ENCODE measurements at places on chromosomes 6 and 20.

GRCh38 chr6:39312912-39313525 is 1.2 kb downstream of the KCNK17 start:
- no peak for DNase-seq

- DNase-seq, result no peak
These were observed 4.6 kb upstream of the PREX1 start for GRCh38 chr20:48832405-48832730.

- no peak for DNase-seq
These were observed 920 bp upstream of the WTAP start for GRCh38 chr6:159726255-159726917.

- no peak for DNase-seq
These were observed 36.3 kb upstream of the TGM2 start for GRCh38 chr20:38201356-38201755.

GRCh38 chr6:1893470-1894130 is 283.9 kb downstream of the FOXC1 start:
- no peak for DNase-seq

GRCh38 chr6:6875818-6876470 is 231.8 kb upstream of the RREB1 start:
- DNase-seq, result no peak

DNA sequence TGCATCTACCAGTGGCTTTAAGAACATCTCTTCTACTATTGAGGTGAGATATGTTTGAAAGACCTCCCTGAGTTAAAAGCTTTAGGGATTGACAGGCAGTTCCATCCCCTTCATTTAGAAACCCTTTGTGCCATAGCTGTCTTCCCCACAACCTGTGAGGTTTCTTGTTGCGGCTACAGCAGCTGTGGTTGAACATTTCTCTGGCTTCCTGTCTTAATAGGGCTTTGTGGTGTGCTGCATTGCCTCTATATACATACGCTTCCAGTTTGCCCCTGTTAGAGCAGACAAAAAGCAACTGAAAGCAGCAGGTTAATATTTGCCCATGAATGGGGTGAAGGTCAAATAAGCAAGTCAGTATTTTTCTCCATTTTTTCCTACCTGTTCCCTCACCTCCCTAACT is 210.2 kb downstream of the TMEM200A start:
- DNase-seq, result peak; percentile 31

DNA sequence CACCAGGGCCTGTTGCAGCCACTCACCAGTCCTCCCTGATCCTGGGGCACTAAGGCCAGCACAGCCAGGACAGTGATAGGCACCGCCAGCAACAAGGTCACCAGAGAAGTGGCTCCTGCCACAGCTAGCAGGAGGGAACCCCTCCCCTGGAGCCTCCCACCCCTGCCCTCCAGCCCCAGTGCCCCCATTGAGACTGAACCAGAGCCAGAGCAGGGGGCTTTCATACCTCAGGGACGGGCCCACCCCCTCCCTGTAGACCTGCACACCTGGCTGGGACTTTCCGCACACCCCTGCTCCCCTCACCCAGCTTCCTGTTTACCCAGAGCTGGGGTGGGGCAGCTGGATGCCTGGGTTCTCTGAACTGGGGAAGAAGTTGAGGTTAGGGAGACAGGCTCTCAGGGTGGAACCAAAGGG is at the start of gene LTB:
LTB (minus strand) TSS at position 195 of the 414 bp plus-strand sequence; CDS start at position 188, 7 bp downstream.
- DNase-seq, result no peak

DNA sequence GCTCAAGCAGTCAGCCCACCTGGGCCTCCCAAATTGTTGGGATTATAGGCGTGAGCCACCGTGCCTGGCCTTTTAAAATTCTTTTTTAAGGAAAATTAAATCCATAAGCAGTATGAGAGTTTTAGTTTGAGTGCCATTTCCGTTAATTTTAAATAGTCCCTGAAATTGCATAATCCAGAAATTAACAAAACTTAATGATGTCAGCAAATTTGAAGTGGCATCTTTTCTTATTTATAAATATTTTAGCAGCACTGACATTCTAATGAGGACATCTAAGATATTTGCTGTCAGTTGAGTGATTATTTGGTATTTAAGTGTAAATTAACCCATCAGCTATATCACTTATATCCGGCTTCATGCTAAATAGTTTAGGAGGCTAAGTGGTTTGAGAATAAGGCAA is 42.9 kb upstream of the FAM184A start:
- no peak for DNase-seq

DNA sequence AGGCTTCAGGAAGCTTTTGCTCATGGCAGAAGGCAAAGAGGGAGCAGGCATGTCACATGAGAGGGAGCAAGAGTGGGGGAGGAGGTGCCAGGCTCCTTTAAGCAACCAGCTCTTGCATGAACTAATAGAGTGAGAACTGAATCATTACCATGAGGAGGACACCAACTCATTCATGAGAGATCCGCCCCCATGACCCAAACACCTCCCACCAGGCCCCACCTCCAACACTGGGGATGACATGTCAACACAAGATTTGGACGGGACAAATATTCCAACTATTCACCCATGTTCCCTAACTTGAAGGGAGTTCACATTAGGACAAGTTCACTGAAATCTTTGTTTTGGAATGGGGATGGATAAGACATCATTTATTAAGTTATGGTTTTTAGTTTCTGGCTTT is 155.2 kb upstream of the ESR1 start:
- DNase-seq, result no peak

DNA sequence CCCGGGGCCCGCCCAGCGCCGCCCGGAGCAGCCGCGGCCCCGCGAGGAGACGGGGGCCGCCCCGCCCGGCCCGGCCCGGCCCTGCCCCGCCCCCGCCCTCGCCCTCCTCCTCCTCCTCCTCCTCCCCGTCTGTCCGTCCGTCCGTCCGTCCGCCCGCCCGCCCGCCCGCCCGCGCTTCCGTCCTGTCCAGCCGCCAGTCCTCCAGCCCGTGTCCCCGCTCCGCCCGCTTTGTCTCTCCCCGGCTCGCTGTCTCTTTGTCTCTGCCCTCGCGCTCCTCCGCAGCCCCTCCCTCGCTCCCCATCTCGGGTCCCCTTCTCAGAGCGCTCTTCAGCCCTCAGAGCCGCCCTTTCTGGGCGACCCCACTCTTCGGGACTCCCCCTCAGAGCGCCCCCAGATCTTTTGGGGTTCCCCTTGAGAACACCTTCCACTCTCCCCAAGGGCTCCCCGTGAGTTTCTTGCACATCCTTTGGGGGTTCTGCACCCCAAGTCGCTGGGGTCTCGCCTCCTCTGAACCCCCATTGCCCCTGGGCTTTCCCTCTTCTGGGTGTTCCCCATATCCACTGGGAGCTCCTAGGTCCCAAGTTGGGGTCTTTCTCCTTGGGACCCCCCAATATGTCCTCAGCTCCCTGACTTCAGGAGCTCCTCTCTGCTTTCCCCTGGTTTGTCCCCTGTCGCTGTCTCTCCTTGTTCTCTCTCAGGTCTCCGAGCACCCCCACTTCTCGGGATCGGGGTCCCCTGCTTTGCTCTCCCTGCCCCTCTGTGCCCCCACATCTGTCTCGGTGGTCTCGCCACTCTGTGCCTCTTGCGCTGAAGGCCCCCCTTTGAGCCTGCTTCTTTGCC is 79.5 kb upstream of the MYL9 start:
- DNase-seq, result peak; percentile 59

DNA sequence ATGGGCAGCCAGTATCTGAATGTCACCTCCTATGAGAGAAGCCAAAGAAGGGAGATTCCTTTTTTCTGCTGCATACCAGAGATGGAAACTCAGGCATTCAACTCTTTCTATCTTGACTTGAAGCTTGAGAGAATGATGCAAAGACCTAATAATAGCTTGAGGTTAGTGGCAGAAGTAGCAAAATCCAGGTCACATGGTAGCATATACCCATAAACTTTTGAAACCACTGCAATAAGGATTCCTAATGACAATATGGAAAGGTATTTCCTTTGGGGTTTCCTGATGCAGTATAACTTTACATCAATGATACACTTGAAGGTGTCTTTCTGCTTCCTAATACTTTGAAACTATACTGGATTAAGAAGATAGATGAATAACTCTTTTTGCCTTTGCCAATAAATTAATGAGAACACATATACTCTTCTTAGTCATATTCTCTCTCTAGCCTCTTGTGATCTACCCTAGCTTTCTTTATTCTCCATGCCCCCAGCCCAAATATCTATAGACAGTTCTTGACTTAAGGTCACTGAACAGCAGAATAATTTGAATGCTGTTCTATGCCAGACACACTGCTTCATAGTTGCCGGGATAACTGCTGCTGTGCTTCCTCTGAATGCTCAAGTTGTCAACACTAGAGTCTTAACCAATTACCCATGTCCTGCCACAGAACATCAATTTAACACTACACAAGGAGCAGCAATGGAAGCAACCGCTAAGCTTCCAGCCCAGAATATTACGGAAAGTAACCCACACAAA is 155.5 kb upstream of the SIM1 start:
- DNase-seq, result no peak

DNA sequence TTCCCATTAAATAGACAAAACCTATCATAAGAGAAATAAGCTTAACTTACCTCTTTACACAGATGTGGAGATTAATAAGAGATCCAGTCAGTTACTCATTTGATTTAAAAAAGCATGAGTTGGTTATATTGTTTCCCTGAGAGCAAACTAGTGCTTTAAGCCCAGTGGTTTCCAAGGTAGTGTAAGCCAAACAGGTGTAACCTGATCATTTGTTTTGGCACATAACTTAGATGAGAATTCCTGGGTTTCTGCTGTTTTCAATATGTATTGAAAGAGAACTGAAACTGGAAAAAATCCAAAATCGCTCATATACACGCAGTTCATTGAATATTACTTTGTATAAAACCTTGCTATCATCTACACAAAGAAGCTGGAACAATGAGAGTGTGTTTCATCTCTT is 30.5 kb upstream of the SMIM8 start:
- DNase-seq, result no peak

- no peak for DNase-seq
These were observed 824 bp upstream of the SCRT2 start for GRCh38 chr20:676315-676937.

GRCh38 chr20:57408131-57408530 is 16.9 kb downstream of the RBM38 start:
- no peak for DNase-seq

- DNase-seq, result no peak
These were observed 67.1 kb upstream of the DUSP22 start for GRCh38 chr6:225121-225721.

- no peak for DNase-seq
These were observed 286.8 kb downstream of the ESR1 start for GRCh38 chr6:152094276-152094675.

- DNase-seq, result peak; percentile 47
These were observed 115.6 kb downstream of the MTHFD1L start for GRCh38 chr6:150981095-150981494.

DNA sequence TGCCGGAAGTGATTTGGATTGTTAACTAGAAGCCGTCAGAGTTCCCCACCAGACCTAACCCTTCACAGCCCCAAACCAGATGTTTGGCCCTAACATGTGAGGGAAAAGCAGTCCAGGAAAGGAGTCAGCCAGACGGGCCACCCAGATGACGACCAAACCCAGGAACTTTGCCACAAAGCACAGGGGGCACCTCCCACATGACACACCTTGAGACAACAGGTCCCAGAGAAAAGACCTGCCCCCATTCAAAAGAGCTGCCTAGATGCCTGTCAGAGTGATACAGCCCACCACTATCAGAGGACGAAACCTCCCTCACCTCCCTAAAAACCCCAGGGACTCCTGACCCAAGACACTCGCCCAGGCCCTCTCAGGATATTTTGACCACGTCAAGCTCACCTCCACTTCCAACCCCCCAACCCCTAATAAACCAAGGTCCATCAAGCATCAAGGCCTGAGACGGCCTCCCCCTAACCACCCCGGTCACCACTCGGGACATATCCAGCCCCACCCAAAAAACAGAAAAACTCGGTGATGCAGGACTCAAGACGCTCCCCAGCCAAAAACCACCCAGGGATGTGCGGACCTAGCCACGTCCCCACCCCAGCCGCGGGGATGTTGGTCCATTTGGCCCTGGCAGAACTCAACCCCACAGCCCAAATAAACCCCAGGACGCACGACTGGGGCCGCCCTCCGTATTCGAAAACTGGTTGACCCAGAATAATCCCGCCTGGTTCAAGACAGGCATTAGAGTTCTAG is 662 bp downstream of the ZNF343 start:
- no peak for DNase-seq

GRCh38 chr6:169933839-169934698 is 182.6 kb downstream of the ERMARD start:
- no peak for DNase-seq

DNA sequence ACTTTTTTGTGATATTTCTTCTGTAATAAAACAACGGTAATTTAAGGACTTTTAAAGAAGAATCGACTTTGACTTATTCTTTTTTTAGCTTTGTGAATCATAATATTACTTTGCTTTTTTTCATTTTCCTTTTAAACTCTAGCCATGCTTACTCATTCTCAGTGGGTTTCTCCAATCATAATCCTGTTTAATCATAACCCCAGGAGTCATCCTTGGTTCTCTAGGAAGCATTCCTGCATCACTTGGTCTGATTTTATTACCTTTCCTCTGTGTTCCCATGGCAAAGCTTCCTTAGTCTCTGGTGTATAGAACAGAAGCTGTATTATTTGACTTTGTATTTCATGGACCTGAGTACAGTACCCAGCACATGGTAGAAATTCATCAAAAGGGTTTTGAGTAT is 223.5 kb downstream of the CDKAL1 start:
- DNase-seq, result no peak

GRCh38 chr20:4151991-4152695 is 136.8 kb upstream of the RNF24 start:
- DNase-seq, result no peak

- no peak for DNase-seq
These were observed 5.3 kb downstream of the GCLC start for GRCh38 chr6:53539561-53539960.

- no peak for DNase-seq
These were observed 46.9 kb downstream of the PRDM1 start for GRCh38 chr6:106133040-106133439.

DNA sequence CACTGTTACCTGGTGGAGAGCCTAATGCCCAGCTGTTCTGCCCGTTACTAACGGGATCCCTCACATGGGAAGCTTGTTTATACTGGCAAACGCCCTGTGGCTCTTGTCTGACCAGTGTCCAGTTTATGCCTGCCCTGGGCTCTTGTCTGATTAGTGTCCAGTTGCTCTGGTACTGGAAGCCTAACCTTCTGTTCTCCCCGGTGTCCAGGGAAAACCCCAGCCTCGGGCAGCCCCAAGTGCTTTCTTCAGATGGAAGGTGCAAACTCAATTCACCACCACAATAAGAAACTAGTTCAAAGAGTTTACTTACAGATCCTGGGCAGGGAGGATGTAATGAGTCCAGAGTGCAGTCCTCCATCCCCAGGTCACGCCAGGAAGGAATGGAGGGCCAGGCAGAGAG is 148.4 kb downstream of the TBXT start:
- DNase-seq, result no peak

GRCh38 chr6:155120034-155120433 is 124.9 kb downstream of the TIAM2 start:
- no peak for DNase-seq

GRCh38 chr6:123509112-123509511 is 127.6 kb downstream of the TRDN start:
- no peak for DNase-seq

DNA sequence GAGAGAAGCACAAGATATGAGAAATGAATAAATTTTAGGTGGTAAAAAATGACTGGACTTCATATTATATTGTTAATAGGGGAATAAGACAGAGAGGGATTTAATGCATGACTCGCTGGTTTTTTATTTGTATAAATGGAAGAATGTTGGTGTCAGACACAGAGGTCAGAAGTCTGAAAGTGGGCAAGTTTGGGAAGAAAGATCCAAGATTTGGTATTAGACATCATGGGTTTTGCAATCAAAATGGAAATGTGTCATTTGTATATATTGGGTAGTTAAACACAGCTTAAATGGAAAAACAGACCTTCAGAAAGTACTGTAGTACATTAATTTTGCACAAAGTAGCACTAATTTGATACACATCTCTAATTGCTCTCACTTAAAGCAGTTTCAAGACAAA is 96.2 kb downstream of the EYA4 start:
- no peak for DNase-seq
